T-helper 1 cell (primary cell): ENCODE measurements at places on chromosomes 7 and 10.

DNA sequence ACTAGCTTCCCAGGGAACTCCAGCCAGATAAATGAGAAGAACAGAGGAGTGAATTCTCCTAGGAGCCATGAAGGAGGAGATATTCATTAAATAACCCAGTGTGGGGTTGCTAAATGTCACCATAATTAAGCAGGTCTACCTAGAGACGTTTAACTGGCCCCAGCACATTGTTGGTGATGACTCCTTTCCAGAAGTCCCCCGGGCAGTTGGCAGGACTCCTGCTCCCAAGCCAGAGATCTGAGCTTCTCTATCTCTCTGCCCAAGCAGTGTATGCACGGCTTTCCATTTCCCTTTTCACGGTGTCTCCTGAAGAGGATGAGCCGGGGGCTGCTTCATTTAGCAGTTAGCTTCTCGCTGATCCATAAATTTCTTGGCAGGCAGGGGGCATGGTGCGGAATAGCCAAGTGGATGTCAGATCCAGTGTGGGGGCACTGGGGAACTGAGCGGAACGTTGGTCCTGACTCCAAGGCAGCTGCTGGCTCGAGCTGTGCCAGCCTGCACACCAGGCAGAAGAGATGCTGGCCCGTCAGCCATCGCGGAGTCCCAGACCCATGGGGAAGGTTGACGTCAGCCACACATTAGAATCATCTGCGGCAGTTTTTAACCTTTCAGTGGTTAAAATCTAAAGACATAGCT, 142.0 kb upstream of the NPY start:
- DNase-seq = no peak

DNA sequence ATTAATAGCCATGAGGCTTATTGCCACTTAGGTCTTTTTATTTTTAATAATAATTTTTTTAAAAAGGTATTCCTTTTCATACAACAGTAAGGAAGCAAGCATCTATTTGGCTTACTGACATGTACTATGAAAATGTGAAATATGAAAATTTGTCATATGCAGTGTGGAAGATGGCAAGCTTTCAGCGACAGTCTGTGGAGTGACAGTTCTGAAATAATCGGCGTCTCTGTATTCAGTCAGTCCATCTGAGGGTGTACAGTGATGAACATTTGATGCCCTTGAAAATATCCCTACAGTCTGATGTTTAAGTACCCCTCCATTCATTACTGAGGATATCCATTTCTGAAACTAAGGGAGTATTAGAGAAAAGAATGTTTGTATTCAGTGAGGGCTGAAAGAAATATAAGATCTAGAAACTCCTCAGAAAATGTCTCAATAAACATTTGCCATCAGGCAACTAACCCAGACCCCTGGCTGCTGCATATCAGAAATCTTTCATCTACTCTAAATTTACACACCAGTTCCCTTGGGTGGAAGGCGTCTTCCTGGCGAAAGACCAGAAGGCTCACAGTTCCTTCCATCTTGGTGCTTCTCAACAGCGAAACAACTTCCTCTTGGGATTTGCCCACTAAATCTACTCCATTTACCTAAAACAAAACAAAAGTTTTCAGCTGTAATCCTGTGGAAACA, 440.6 kb downstream of the PARD3 start:
- DNase-seq = no peak

GRCh38 chr10:71124921-71125748, 87.2 kb upstream of the UNC5B start:
- DNase-seq = no peak

DNA sequence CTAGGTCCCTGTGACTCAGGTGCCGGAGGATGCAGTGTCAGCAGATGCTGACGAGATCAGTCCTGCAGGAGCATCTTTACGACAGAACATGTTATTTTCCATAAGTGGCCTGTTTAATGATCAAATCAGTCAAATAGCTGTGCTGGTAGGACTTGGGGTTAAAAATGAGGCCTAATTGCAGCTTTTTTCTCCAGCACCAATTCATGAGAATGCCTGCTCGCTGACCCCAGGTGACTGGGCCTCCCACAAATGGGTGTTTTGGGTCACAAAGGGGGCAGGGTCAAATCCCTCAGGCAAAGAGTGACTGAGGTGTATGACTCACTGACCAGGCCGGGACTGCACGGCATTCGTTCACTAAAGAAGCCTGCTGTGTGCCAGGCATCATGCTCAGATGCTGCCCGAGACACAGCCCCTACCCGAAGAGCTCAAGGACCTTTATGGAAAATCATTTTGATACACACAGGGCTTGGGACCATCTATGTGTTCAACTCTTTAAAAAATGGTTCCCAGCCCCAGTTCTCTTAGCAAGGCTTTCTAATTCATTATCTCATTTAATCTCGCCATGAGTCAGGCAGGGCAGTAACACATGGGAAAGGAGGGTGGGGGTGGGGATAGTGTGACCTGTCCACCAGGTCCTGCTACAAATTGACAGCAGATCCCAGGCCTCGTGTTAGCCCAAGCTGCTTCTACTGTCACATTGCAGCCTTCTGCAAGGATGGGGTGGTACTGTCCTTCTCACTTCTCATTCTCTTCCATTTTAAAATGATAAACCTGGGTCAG, 21.1 kb downstream of the ZNF775 start:
- no peak for DNase-seq

- DNase-seq = no peak
Measured at GRCh38 chr7:13454916-13455592, 534.4 kb downstream of the ETV1 start.

DNA sequence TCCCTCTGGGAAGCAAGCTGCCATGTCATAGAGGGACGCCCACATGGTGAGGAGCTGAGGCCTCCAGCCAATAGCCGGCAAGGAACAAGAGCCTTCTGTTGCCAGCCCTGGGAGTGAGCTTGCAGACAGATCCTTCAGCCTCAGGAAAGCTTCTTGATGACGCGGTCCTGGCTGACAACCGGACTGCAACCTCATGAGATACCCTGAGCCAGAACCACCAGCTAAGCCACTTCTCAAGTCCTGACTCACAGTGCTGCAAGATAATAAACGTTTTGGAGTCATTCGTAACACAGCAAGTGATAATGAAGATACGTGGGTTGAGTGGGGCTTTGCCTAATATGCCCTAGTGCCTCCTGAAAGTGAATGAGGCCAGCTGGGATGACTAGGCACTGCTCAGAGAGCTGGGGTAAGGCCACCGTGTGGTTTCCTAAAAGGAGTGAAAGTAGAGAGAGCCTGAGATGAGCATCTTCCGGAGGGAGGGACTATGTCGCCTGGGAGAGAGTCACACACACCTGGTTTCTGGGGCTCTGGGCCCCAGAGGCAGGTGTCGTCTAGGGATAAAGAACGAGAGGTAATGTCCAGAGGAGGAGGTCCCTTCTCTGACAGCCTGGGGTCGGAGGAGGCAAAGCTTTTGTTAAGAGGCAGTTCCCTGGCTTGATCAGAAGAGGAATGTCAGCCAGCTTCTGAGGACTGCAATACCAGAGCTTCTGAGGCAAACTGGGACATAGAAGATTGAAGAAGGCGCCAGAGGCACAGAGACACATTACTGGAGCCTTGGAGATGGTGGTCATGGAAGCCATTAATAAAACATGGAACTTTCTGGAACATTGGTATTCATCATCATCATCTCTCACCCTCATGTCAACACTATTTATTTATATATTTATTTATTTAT, 53.6 kb downstream of the PYROXD2 start:
- no peak for DNase-seq

GRCh38 chr7:67854221-67855178, 857.9 kb downstream of the TYW1 start:
- no peak for DNase-seq

GRCh38 chr7:126948664-126949063, 304.1 kb downstream of the GRM8 start:
- no peak for DNase-seq

DNA sequence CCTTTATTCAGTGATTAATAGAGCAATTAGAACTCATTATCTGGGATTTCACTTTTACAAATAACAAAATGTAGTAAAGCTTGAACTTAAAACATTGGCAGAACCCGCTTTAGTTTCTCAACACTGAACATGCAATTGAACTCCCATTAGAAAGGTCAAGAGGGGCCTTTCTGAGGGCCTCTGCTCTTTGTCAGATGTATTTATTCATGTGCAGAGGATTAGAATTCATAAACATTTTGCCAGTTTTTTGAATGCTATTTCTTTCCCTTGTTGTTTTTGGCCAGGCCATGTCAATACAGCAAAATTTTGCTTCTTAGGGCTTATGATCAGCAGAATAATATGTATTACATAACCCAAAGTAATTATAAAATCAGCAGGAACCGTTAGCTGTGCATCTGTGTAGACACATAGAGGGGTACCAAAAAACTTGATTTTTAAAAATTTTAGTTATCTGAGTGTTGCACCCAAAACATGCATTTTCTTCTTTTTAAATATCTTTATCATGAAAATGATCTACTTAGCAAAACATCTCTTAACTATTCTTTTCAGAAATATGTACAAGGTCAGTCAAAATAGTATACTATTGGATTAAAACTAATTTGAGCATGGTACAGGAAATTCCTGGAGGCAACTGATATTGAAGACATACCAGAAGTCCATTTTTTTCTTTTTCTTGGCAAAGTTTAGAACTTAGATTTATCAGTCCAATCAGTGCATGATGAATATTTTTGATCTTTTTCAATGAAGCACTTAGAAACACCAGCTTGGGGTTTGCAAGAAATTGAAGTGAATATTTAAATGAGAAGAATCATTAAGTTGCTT, 177.5 kb downstream of the TWIST1 start:
- DNase-seq = no peak

DNA sequence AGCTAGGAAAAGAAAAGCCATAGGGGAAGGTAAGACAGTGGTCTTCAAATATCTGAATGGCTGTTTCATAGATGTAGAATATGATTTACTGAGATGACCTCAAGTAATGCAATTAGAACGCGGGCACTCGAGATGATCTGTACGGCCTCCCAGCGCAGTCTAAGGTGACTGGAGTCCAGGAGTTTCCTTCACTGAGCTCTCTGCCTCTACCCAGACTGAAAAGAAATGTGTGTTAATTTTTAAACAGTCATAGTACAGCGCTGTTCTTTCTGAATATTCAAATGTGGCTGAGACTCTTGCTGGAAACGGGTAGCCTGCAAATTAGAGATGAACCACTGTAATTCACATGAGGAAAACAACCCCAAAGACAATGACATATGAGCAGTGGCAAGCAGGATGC, 562.4 kb upstream of the AUTS2 start:
- DNase-seq = no peak

GRCh38 chr7:25852211-25852938, 299.6 kb upstream of the NFE2L3 start:
- DNase-seq = no peak

- no peak for DNase-seq
Measured at GRCh38 chr10:109374215-109374614, 549.1 kb downstream of the XPNPEP1 start.

- DNase-seq = no peak
Measured at GRCh38 chr10:114629824-114630730, 28.0 kb downstream of the ABLIM1 start.

DNA sequence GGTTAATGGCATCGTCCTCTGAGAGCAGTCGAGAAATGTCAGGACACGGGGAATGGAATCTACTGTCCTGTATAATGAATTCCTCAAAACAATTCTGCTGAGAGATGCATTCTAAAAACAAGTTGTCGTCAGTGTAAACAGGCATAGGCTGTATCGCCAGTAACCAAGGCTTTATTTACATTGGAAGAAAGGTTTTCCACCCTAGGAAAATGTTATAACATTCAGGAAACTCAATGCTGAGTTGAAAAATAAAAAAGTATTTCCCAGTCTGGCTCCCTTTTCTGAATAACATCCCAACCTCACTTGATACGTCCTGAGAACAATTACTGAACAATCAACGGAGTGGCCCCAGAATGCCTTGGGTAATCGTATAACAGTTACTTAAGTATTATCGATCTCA, 79.6 kb upstream of the UCN3 start:
- DNase-seq = no peak

DNA sequence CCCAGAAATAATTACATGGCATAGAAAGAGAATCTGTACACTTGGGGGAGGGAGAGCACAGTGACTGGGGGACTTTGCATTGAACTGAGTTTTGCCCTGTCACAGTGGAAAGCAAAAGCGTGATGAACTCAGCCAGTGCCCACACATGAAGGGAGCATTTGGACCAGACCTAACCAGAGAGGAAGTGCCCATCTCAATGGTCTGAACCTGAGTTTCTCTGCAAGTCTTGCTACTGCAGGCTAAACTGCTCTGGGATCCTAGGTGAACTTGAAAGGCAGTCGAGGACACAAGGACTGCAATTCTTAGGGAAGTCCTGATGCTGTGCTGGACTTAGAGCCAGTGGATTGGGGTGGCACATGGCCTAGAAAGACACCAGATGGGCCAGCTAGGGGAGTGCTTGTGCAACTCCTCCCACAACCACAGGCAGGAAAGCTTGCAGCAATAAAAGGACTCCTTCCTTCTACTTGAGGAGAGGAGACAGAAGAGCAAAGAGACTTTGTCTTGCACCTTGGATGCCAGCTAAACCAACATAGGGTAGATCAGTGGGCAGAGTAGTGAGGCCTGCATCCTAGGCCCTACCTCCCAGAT, 259.0 kb downstream of the GRM8 start:
- DNase-seq = no peak

GRCh38 chr7:96638669-96639068, 71.0 kb downstream of the SEM1 start:
- no peak for DNase-seq

DNA sequence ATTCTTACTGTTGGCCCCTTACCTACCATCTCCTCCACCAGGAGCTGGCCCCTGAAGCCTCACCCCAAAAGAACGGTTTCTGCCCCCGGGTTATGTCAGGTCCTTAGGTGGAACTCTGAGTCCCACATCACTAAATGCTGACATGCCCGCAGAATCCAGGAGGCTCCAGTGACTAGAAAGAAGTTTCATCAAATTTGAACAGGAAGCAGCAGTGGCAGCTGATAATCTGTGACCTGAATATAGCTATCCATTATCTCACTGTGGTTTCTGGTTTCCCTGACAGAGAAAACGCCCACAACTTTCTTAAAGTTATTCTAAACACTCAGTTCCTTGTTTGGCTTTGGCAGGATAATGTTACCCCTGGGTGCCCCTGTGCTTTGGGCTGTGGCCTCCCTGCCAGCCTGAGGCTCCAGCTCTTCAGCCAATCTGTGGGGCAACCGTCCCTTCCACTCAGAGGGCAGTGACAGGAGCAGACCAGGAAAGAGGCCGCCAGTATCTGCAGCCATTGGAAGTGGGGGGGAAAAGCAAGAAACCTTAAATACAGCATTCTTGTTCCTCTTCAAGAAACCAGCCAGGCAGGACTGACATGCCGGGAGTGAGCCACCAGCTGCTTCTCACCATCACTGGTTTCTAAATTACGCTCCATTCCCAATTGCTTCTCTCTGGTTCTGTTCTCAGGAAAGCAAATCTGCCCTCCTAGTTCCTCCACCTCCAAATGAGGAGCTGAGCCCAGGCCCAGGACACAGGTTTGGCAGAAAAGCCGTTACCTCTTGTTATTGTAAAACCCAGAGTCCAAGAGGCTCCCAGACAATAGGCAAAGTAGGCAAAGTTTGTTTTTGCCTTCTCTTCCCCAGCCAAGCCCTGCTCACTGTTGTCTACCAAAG, 41.2 kb upstream of the VCL start:
- no peak for DNase-seq

GRCh38 chr7:130881799-130882141, 147.8 kb upstream of the KLF14 start:
- DNase-seq = no peak
